ENCODE measurements at places on chromosomes 6 and 20. TPM values are rescaled to one million over a fixed set of nuclear protein-coding genes. Genes with fewer than 3 reads are reported as not detected.

The RAB32 gene
- total RNA-seq = 19.0 TPM

The ZC2HC1B gene
- not detected for total RNA-seq

The SLC26A8 gene
- not detected for total RNA-seq

The CRYBG1 gene
- total RNA-seq = 3.9 TPM

The VWA7 gene
- 2.9 TPM for total RNA-seq

The TMEM244 gene
- total RNA-seq = not detected

The EFCAB8 gene
- total RNA-seq = 0.19 TPM

The LTA gene
- not detected for total RNA-seq

The MAP7 gene
- 29.9 TPM for total RNA-seq

The CAPN11 gene
- total RNA-seq = 0.12 TPM

The FOXQ1 gene
- 3.7 TPM for total RNA-seq

The NFKBIE gene
- total RNA-seq = 2.5 TPM
